Panc1 (cell line): ENCODE measurements at places on chromosomes 11 and 22. TPM values are rescaled to one million over a fixed set of nuclear protein-coding genes. Genes with fewer than 3 reads are reported as not detected.

The GVQW3 gene
- 3.2 TPM for total RNA-seq

The PLCB3 gene
- total RNA-seq = 41.2 TPM

DNA sequence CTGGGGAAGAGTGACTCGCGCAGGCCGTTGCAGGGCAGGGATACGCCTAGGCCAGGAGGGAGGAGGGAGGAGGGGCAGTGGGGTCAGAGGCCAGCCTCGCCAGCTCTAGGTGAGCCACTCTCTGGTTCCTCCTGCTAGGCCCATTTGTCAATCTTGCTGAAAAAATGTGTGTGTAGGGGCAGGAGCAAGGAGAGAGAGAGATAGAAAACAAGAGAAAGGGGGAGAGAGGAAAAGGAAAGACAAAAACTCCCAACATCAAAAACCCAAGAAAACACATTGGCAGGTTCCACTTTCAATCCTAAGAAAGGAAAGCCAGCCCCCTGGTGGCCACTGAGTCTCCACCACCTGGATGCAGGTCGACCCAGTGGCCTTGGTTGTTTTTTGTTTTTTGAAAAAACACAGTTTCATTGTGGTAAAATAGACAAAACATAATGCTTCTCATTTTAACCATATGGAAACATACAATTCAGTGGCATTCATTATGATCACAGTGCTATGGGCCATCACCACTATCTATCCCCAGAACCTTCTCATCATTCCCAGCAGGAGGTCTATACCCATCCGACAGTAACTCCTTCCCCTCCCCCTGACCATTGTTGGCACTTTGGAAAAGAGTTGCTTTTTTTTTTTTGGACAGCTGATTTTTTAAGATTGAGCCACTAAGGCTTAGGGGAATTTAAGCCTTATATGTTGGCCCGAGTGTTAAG lies 10.9 kb downstream of the OMP start:
- H3K27ac ChIP-seq = no peak overlapping the region
- no peak for DNase-seq
- H3K27me3 ChIP-seq = no peaks in the 10 kb centered on the region
- peaks cover 8% of the 10 kb centered on the region for H3K4me1 ChIP-seq
- H3K4me3 ChIP-seq = no peak overlapping the region

DNA sequence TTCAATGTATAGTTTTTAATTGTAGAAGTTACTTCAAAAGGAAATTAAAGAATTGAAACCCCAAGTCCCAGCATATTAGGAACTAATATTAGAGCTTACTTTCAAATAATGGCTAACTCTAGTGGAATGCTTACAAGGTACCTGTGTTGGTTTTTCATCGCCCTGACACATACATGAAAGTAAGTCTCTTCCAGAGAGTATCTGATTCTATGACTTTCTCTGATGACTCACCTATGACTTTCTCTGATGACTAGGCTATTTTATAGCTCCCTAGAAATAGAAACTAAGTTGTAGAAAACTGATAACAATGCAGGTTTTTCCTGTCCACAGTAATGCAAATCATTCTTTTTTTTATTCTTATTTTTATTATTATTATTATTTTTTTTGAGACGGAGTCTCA lies 33.6 kb upstream of the MMP7 start:
- H3K27ac ChIP-seq = peak overlapping the region; percentile 36; the same call in 1 of the 2 replicates
- H3K36me3 ChIP-seq = no peaks in the 10 kb centered on the region
- no peaks in the 10 kb centered on the region for H3K27me3 ChIP-seq
- H3K4me1 ChIP-seq = peaks cover 18% of the 10 kb centered on the region
- no peak overlapping the region for H3K4me3 ChIP-seq
